ENCODE measurements at places on chromosomes 1 and 21. TPM values are rescaled to one million over a fixed set of nuclear protein-coding genes. Genes with fewer than 3 reads are reported as not detected.

DNA sequence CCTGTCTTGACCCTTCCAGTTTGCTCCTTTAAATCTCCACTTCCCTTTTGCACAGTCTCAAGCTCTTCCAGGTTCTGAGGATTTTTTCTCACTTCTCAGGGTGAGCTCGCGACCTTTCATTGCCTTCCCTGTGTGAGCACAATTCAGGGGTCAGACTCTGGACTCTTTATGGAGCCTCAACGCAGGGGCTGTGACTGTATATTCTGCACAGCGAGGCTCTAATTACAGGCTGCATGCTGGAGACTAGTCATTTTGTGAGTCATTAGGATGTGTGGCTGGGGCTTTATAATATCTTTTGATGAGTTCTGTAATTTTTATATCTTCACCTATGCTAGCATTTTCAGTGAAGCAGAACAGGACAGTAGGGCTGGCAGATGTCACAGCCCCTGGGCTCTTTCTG, 270.7 kb downstream of the KAZN start:
- DNase-seq, result no peak

Gene CFAP107
- not detected for total RNA-seq

DNA sequence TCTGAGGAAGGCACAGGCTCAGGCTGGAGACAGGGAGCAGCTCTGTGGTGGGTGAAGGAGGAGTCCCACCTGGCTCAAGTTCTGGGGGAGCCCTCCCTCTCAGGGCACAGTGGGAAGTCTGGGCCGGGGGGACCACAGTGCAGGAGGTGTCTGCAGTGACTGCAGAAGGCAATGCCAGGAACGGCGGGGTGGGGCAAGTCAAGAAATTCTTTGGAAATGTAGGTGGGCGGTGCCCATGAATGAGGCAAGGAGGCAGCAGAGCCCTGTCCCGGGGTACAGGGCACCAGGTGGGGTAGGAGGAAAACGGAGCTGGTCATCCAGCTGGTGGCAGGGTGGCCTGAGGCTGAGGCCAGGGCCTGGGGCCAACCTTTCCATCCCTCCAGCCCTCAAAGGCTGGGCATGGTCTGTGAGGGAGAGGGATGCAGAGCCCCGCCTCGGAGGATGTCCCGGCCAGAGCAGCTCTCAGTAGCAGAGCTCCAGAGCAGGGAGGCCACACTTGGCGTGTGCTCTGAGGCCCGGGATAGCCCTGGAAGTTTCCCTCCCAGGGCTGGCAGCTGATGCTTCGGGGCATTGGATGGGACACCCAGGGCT, 4.7 kb downstream of the TFF3 start:
- DNase-seq, result no peak

Gene USP21
- total RNA-seq, result 27.4 TPM

DNA sequence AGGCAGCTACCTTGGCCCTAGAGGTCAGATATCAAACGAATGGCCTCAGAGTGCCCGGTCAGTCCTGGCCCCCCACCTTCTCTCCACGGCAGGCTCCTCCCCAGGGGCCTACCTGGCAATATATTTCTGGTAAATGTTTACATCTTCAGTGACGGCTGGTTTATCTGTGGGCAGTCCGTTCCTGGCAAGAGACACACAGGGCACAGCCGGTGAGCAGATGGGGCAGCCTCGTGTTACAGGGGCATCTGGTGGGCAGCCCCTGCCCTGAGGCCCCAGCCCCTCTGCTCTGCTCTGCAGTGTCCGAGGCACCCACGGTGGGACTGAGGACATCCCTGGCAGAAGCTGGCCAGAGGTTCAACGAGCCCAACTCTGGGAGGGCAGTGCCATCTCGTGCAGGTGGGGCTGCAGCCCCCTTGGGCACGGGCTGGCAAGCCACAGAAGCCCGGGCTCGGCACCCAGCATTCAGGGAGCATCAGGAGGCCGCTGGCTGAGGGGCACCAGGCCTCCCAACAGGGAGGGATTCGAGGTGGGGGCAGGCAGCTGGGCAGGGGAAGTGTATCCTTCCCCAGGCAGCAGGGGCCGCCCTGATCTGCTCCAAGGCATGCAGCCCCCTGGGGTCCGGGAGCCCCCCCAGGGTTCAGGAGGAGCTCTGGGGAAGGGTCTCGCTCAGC, 137.9 kb downstream of the CASZ1 start:
- DNase-seq, result no peak

DNA sequence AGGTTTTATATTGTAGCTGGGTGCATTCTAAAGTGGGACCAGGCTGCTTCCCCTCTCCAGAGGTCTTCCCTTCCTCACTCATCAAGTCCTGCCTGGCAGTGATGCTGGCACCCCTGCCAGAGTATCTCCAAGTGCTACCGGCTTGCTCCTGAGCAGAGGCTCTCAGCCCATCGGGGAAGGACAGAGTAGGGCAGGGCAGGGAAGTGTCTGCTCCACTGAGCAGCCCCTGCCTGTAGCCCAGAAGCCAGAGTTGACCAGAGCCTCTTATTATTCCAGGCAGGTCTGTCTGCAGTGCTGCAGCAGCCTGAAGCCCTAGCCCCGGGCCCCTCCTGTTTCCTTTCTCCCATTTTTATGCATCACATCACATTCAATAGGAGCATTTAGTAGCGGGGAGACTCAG, 51.1 kb downstream of the ATP2B4 start:
- DNase-seq, result no peak

Gene SCP2
- 66.0 TPM for total RNA-seq

Gene DTL
- 85.0 TPM for total RNA-seq

- DNase-seq, result peak; percentile 18
These were observed 46.9 kb downstream of the CD34 start for GRCh38 chr1:207863893-207864535.

GRCh38 chr1:213829780-213830179, 158.0 kb upstream of the PROX1 start:
- no peak for DNase-seq

Gene CHI3L2
- total RNA-seq, result 1.9 TPM

Gene STYXL2
- total RNA-seq, result not detected

GRCh38 chr1:207935166-207935583, 24.2 kb upstream of the CD34 start:
- no peak for DNase-seq

GRCh38 chr21:37166733-37167132, 93.7 kb downstream of the TTC3 start:
- no peak for DNase-seq

GRCh38 chr1:224766266-224766665, 150.1 kb downstream of the CNIH3 start:
- no peak for DNase-seq

DNA sequence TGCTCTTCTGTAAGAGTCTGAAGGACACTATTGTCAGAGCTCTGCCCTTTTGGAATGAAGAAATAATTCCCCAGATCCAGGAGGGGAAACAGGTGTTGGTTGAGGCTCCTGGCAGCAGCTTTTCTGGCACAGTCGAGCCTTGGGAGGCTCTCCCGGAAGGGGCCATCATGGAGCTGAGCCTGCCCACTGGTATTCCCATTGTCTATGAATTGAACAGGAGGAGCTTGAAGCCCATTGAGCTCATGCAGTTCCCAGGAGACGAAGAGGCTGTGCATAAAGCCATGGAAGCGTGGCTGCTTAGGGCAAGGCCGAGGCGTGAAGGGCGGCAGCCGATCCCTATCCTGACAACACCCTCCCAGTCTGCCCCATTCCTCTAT, 26.6 kb downstream of the UBE4B start:
- DNase-seq, result no peak

DNA sequence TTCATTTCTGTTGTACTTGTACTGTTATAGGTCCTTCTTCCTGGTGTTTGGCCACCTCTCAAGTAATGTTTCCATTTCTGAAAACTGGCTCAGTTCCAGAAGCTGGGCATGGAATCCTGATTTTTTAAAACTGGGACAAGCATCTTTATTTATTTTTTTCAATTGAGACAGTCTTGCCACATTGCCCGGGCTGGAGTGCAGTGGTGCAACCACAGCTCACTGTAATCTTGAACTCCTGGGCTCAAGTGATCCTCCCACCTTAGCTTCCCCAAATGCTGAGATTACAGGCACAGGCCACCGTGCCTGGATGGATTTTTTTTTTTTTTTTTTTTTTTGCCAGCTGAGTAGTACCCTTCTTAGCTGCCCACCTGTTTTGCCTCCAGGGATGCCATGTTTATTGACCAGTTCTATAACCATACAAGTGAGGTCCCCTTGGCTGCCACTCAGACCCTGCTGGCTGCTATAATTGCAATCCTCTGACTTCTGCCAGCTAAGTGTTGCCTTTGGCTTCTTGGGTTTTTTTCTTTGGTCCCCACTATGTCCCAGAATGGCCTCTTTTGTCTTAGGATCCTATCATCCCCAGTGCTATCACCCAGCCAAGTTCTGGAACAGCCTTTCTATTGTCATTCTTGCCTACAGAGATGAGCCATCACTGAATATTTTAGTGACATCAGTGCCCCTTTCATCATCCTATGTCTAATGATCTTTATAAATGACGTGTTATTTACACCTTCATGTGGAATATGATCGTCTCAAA, 3.9 kb upstream of the DIP2A start:
- no peak for DNase-seq

GRCh38 chr1:204110894-204111633, 38.1 kb downstream of the SOX13 start:
- DNase-seq, result no peak

DNA sequence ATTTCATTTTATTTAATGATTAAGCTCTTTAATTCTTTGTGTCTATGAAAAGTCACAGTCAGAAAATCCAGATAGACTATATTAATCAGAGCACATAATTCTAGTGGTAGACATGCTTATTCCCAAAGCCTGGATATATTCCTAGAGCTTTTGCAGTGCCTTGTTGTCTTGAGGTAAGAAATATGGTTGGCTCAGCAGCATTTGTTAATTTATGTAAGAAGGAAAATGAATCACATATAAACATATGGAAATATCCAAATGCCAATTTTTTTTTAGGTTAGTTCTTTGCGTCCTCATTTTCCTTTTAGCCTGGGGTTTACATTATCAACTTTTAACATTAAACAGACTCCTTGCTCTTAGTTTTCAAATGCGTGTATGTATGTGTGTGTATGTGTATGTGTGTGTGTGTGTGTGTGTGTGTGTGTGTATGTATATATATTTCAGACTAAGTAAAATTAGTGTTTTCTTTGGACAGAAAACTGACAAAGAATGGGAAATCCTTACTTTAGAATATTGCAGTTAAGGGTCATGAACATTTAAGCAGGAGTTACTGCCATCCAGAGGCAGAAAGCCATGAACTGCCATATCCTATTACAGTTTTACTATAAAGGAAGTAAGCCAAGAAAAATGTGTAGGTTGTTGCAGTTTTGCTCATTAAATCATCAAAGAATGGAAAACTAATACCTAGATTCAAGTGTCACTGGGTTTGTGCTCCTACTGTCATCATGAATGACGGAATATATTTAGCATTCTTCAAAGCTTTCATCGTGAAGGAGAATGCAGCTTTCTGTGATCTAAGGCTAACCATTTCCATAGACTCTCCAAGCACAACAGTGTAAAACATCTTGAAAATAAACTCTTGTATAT, 477.1 kb upstream of the NR5A2 start:
- no peak for DNase-seq

Gene DMRTA2
- total RNA-seq, result not detected

DNA sequence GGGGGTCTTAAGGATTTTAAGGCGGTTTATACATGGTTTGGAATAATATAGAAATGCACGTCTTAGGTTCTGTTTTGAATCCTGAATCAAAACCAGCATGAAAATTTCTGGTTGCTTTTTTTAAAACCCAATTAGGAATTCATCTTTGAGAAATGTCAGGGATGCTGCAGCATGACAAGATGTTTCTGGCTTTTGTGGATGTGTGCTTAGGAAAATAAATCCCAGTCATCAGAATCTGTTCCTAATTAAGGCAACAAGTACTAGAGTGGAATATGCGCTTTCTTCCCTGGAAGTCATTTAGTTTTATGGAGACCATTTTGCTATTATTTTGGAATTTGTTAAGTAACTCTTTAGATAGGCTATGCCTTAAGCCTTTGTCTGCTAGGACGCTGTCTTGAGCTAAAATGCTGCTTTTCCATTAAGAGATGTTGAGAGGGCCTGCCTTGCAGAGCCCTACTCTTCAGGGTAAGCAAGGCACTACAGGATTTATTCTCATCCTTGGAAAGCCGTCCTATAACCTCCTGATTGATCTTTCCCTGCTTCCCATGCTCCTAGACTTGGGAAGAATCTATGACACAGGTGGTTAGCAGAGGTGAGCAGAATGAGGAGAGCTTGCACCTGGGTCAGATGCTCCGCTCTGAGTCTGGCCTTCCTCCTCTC, 332.8 kb downstream of the DISC1 start:
- no peak for DNase-seq

Gene SUSD4
- total RNA-seq, result 0.16 TPM

DNA sequence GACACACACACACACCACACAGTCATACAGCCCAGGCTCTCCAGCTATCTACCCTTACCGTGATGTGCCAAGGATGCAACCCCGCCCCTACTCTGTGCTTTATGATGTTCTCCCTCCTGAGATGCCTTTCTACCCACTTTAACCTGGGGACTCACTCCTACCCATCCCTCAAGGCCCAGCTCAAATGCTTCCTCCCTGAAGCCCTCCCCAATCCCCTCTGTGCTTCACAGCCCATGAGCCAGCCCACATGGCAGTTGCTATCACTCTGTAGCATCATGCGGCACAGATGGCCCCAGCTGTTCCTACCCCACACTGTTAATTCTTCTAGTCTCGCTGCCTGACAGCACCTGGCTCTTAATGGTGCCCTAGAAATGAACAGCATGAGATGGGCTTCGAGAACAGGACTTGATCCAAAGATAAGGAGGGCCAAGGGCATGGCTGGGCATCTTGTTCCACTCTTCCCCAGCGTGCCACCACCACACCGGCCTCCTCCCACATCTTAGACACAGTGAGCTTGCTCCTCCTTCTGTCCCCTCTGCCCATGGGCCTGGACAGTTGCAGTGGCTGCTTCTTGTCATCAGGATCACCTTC, 109.8 kb downstream of the GLIS1 start:
- DNase-seq, result no peak
